Neural crest cell (in vitro differentiated cells): ENCODE measurements at places on chromosomes 16 and 17. TPM values are rescaled to one million over a fixed set of nuclear protein-coding genes. Genes with fewer than 3 reads are reported as not detected.

The CTF1 gene
- 1.6 and 2.6 TPM in 2 replicates for total RNA-seq

The NOTUM gene
- 5.9 and 6.3 TPM in 2 replicates for total RNA-seq

The ADCY9 gene
- total RNA-seq, result 9.4 and 11.6 TPM in 2 replicates

GRCh38 chr17:81968850-81969812 is 8.1 kb upstream of the NOTUM start:
- H3K4me1 ChIP-seq, result peaks cover 31% of the 10 kb centered on the region
- no peak overlapping the region for H3K4me3 ChIP-seq
- no peak overlapping the region for H3K27ac ChIP-seq
- peaks cover 14% of the 10 kb centered on the region for H3K27me3 ChIP-seq

DNA sequence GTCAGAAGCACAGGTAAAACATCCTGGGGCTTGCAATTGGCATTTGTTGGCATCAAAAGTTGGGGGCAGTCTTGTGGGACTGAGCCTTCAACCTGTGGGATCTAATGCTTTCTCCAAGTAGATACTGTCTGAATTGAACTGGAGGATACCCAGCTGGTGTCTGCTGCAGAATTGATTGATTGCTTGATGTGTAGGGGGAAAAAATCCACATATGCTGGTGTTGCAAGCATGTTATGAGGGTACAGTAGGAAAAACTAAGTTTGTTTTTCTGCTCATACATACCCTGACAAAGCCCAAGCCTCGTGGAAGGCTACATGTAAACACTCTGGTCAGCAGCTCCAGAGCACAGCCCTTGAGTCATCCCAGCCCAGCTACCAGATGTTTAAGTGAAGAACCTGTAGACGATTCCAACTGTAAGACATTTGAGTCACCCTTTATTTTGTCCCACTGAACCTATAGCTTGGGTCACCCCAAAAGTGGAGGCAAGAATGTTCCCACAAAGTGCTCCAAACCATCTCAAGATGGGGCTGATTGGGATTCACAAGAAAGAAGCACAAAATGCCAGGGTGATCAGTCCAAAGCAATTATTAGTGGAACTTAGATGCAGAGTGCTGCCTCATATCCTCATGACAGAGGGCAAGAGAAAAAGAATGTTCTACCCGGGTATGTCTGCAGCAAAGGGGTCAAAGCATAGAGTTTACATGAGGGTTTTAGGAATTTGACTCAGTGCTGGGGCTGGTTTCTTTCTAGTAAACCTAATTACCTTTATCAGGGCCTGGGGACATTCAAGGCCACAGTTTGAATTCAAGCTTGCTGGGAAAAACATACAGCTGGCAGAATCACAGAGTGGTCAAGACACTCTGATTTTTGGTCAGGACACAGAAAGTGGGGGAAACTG is 9.6 kb upstream of the APPBP2 start:
- no peak for DNase-seq
- no peak overlapping the region for H3K4me3 ChIP-seq
- peaks cover 2% of the 10 kb centered on the region for H3K36me3 ChIP-seq

DNA sequence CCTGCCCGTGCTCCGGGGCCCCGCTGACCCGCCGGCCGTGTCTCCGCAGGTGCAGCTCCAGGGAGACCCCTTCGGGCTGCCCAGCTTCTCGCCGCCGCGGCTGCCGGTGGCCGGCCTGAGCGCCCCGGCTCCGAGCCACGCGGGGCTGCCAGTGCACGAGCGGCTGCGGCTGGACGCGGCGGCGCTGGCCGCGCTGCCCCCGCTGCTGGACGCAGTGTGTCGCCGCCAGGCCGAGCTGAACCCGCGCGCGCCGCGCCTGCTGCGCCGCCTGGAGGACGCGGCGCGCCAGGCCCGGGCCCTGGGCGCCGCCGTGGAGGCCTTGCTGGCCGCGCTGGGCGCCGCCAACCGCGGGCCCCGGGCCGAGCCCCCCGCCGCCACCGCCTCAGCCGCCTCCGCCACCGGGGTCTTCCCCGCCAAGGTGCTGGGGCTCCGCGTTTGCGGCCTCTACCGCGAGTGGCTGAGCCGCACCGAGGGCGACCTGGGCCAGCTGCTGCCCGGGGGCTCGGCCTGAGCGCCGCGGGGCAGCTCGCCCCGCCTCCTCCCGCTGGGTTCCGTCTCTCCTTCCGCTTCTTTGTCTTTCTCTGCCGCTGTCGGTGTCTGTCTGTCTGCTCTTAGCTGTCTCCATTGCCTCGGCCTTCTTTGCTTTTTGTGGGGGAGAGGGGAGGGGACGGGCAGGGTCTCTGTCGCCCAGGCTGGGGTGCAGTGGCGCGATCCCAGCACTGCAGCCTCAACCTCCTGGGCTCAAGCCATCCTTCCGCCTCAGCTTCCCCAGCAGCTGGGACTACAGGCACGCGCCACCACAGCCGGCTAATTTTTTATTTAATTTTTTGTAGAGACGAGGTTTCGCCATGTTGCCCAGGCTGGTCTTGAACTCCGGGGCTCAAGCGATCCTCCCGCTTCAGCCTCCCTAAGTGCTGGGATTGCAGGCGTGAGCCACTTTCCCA is 5.9 kb downstream of the CTF1 start:
- no peaks in the 10 kb centered on the region for H3K36me3 ChIP-seq
- H3K27me3 ChIP-seq, result no peaks in the 10 kb centered on the region
- peak overlapping the region; percentile 98 for H3K27ac ChIP-seq
- peak; percentile 72 for DNase-seq
- peak overlapping the region; percentile 83 for H3K4me3 ChIP-seq

DNA sequence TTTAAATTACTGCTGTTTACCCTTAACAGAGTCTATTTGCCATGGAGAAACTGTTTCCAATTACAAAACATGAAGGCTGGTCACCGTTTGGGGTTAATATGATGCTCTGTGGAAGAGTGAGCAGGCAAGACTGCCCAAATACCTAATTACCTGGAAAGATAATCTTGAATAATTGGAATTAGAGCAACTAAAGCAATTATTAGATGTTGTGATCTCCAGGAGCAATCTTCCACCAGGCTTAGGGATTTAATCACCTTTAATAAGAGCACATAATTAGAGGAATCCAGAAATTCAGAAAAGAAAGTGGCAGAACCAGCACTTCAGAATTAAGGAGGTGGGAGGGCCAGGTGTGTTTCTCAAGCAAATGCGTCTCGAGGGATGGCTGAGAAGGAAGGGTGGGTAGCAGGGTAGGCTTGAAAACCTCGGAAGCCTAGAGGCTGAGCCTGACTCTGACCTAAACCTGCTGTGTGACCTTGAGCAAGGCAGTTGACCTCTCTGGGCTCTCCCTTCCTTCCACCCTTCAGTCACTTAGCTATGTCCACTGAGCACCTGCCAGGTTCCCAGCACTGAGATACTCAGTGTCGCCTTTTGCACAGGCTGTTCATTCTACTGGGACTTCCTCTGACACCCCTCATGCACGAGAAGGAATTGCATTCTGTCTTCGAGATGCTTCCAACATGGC is 113.2 kb downstream of the GSG1L start:
- no peaks in the 10 kb centered on the region for H3K36me3 ChIP-seq
- peaks cover 39% of the 10 kb centered on the region for H3K27me3 ChIP-seq
- H3K4me3 ChIP-seq, result no peak overlapping the region
- DNase-seq, result no peak
- H3K4me1 ChIP-seq, result no peaks in the 10 kb centered on the region
- no peak overlapping the region for H3K27ac ChIP-seq

The ZNF821 gene
- total RNA-seq, result 28.8 and 30.2 TPM in 2 replicates

The OR3A3 gene
- total RNA-seq, result not detected in 2 replicates

DNA sequence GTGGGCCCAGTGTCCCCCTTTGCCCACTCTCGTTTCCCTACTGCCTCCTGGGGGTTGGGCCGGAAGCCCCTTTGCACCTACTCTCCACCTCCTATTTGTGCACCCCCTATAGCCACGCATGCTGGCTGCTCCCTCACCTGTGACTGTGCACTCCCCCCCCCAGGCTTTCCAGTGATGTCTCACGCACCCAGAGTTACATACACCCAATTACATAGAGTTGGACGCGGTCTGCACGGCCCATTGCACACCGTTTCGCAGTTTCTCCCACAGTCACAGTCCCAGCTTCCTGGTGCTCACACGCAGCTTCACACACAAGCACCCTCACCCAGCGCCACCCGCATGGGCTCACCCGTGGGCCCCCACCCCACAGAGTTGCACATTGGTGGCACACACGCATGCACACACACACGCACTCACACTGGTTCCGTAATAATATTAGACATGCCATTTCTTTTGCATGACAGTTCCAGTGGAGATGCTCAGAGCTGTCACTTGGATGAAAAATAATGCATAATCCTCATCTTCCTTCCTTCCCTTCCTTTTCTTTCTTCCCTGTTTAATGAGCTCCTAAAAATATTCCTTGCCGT is 21.5 kb upstream of the C1QL1 start:
- H3K4me1 ChIP-seq, result peaks cover 9% of the 10 kb centered on the region
- peaks cover 5% of the 10 kb centered on the region for H3K27me3 ChIP-seq
- DNase-seq, result no peak
- no peak overlapping the region for H3K4me3 ChIP-seq
- peaks cover 2% of the 10 kb centered on the region for H3K36me3 ChIP-seq
- no peak overlapping the region for H3K27ac ChIP-seq

- no peaks in the 10 kb centered on the region for H3K27me3 ChIP-seq
- H3K36me3 ChIP-seq, result no peaks in the 10 kb centered on the region
- no peak overlapping the region for H3K4me3 ChIP-seq
- no peak for DNase-seq
- no peaks in the 10 kb centered on the region for H3K4me1 ChIP-seq
These were observed 165.7 kb upstream of the CDH8 start for GRCh38 chr16:62201911-62202310.

DNA sequence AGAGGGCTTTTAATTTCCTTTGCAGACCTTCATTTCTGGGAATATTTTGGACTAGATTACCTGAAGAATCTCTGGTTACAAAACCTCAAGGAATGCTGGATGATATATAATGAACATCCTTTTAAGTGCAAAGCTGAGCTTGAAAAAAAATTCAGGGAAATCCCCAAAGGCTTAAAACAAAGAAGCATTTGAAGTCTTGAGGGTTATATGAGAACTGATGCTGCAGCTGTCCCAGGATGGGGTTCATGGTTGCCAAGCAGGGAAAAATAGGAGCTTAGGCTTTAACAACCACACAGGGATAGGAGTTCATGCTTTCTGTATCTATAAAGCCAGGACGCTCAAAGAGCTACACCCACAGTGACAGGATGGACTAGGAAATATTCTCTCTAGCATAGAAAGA is 150.4 kb upstream of the IRX5 start:
- no peaks in the 10 kb centered on the region for H3K36me3 ChIP-seq
- H3K4me3 ChIP-seq, result no peak overlapping the region
- no peak for DNase-seq
- no peaks in the 10 kb centered on the region for H3K27me3 ChIP-seq

The CCDC200 gene
- total RNA-seq, result not detected in 2 replicates

DNA sequence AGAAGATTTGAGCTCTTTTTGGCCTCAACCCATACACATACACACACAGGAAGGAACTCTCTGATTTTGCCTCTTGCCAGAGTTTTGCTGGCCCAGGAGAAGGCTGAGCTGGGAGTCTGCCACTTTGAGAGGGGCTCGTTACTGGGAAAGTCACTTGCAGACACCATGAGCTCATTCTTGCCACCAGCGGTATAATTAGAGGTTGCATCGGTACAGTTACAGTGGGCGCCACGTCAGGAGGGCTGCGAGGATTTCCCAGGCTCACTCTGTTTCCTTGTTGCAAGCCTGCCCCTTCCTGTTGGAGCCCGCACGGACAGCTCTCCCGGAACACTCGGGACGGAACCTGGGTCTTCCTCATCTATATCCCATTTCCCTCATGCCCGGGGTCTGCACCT is 3.1 kb upstream of the SDK2 start:
- peaks cover 10% of the 10 kb centered on the region for H3K27me3 ChIP-seq
- H3K4me1 ChIP-seq, result peaks cover 25% of the 10 kb centered on the region
- DNase-seq, result no peak
- peak overlapping the region; percentile 65 for H3K4me3 ChIP-seq
- no peaks in the 10 kb centered on the region for H3K36me3 ChIP-seq
- H3K27ac ChIP-seq, result peak overlapping the region; percentile 81

The CRAMP1 gene
- 38.3 TPM in 2 replicates for total RNA-seq

- no peak for DNase-seq
- H3K36me3 ChIP-seq, result no peaks in the 10 kb centered on the region
- peak overlapping the region; percentile 51 for H3K4me3 ChIP-seq
- peaks cover 52% of the 10 kb centered on the region for H3K4me1 ChIP-seq
- H3K27me3 ChIP-seq, result peaks cover 93% of the 10 kb centered on the region
- no peak overlapping the region for H3K27ac ChIP-seq
These were observed 1.7 kb downstream of the HOXB1 start for GRCh38 chr17:48528936-48529682.

The SOST gene
- not detected in 2 replicates for total RNA-seq

The AGRP gene
- not detected in 2 replicates for total RNA-seq

GRCh38 chr17:1008008-1008761 is 11.3 kb downstream of the TIMM22 start:
- peak overlapping the region; percentile 35 for H3K27ac ChIP-seq
- H3K4me3 ChIP-seq, result no peak overlapping the region
- no peak for DNase-seq

The JMJD6 gene
- total RNA-seq, result 25.1 and 29.0 TPM in 2 replicates

The KRT20 gene
- total RNA-seq, result not detected in 2 replicates

DNA sequence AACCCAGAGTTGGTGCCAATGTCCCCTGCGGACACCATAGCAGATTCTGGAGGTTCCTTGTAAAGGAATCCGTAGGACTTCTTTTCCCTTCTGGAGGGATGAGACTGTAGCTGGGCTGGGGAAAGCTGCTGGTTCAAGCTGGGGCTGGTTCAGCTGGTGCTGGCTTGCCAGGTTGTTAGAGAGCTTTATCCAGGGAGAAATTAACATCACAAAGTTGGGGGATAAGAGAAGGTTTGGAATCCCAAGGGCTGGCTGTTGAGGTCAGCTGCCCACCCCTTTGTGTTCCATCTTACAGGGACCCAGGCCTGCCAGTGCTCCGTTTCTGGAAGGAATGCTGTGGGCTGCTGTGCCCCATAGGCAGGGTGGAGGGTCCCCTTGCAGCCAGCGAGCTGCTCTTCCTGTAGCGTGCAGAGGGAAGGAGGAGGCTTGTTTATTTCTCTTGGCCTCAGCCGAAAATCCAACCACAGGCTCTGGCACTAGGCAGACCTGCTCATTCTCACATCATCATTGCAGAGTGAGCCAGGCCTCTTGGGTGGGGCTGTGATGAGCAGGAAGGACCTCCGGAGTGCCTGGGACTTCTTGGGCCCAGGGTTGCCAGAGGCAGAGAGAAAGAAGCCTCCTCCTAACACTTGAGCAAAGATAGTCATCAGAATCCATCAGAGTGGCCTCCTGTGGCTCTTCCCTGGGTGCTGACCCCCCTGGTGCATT is 251.1 kb downstream of the SEC14L1 start:
- no peaks in the 10 kb centered on the region for H3K36me3 ChIP-seq
- no peaks in the 10 kb centered on the region for H3K27me3 ChIP-seq
- H3K4me3 ChIP-seq, result peak overlapping the region; percentile 61
- peaks cover 80% of the 10 kb centered on the region for H3K4me1 ChIP-seq
- DNase-seq, result no peak
- peak overlapping the region; percentile 73 for H3K27ac ChIP-seq

- H3K27me3 ChIP-seq, result no peaks in the 10 kb centered on the region
- H3K4me1 ChIP-seq, result peaks cover 19% of the 10 kb centered on the region
- H3K36me3 ChIP-seq, result no peaks in the 10 kb centered on the region
- no peak for DNase-seq
These were observed 147.6 kb upstream of the HS3ST3A1 start for GRCh38 chr17:13749166-13749890.
